HS-27A (cell line): ENCODE measurements at places on chromosomes 5 and 9.

- no peak for DNase-seq
Measured at GRCh38 chr5:6788956-6789649, 75.9 kb downstream of the TENT4A start.

DNA sequence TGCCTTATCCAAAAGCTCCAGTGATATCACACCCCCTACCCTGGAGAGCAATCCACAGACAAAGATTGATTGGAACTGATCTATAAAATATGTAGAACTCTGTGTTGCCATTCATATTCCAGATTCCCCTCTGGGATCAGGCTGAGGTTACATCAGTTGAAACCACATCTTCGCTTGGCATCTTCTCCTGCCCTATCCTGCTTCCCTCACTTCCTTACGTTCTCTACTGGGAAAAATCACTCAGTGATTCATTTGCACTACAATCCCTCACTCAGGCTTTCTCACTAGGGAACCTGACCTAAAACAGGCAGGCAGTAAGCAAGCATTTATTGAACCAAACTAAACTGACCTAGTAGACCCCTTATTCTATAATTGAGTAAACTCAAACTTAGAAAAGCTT lies 111.7 kb downstream of the ESM1 start:
- DNase-seq = no peak

DNA sequence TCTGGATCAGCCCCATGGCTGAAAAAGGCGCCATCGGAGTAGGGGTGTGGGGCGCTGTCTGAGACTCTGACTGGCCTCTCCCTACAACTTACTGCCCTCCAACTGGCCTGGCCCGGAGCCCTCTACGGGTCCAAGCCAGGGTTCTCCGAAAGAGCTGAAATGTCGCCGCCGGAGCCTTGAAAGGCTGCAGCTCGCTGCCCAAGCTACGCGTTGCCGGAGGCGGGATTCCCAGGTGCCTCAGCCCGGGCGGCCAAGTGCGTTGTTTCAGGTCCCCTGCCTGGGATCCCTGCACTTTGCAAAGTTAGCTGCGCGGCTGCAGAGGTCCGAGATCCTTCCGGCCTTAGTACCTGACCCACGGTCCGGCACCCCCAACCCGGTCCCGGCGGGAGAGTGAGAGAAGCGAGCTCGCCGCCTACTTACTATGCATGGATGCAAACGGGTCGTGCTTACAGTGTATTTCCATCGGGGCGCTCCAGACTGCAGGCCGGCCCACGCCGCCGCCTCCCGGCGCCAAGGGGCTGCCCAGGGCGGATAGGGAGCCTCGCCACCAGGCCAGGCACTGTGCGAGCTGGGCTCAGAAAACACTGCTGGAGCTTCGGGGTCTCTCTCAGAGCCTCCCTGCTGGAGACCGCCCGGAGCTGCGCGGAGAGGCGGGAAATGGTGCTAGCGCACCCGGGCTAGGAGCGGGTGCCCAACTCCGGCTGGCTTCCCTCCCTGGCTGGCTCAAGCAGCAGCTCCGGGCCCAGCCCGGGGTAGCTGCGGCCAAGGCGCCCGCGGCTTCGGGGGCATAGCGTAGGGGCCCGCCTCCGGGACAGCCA lies 7.7 kb downstream of the PAX5 start:
- DNase-seq = no peak

- no peak for DNase-seq
Measured at GRCh38 chr5:1468247-1468612, 23.0 kb upstream of the SLC6A3 start.

GRCh38 chr5:139757727-139758509 lies 37.7 kb upstream of the PSD2 start:
- no peak for DNase-seq

GRCh38 chr5:83752700-83753099 lies 32.0 kb upstream of the HAPLN1 start:
- DNase-seq = no peak

- no peak for DNase-seq
Measured at GRCh38 chr5:166329149-166329800, 1962.2 kb upstream of the WWC1 start.
